Naive thymus-derived CD8-positive, alpha-beta T cell (primary cell): ENCODE measurements at places on chromosomes 4 and X.

- peak; percentile 61 for DNase-seq
Observed at GRCh38 chrX:154457491-154458115, 478 bp upstream of the PLXNA3 start.

DNA sequence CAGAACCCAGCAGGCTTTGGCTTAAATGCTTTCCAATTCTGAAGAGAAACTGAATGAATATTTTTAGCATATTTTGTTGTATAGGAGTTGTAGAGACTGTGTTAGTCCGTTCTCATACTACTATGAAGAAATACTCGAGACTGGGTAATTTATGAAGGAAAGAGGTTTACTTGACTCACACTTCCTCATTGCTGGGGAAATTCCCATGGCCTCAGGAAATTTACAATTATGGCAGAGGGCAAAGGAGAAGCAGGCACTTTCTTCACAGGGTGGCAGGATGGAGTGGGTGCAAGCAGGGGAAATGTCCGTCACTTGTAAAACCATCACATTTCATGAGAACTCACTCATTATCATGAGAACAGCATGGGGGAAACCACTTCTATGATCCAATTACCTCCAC, 291.7 kb downstream of the PACRGL start:
- DNase-seq = no peak

- DNase-seq = no peak
Observed at GRCh38 chr4:173380987-173381386, 10.2 kb downstream of the SAP30 start.

DNA sequence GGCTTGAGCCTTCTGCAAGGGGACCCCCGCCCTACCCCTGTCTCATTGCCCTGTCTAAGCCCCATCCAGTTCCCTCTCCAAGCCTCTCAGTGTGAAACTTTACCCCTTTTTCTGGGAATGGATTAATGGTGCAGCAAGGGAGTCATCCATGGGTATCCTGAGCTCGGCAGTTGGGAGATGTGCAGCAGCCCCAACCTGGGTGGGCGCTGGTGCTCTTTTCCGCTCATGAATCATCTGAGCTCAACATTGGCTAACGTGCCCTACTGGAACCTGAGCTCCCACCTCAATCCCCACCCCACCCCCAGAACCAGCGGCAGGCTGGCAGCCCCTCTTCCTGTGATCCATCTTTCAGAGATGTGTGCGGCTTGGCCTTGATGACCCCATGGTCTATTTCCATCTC, 130.3 kb upstream of the MSX1 start:
- no peak for DNase-seq

GRCh38 chr4:187656959-187657358, 338.6 kb upstream of the ZFP42 start:
- DNase-seq = no peak

- no peak for DNase-seq
Observed at GRCh38 chr4:127406187-127406586, 226.6 kb upstream of the INTU start.

GRCh38 chrX:19836337-19836736, 51.1 kb downstream of the SH3KBP1 start:
- no peak for DNase-seq

DNA sequence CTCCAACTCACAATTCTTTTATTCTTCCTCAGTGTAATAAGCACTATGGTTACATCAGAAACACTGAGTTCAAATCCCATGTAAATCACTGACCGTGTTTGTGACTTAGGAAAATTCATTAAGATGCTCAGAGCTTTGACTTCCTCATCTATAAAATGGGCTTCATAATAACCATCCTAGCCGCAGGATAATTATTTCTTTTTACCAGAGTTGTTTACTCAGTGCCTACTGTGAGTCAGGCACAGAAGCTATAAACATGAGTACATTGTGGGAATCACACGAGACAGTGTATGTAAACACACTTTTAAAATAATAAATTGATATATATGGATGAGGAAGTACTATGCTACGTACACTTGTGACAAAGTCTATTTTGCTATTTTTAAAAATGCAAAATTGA, 296.3 kb upstream of the TENM3 start:
- no peak for DNase-seq

DNA sequence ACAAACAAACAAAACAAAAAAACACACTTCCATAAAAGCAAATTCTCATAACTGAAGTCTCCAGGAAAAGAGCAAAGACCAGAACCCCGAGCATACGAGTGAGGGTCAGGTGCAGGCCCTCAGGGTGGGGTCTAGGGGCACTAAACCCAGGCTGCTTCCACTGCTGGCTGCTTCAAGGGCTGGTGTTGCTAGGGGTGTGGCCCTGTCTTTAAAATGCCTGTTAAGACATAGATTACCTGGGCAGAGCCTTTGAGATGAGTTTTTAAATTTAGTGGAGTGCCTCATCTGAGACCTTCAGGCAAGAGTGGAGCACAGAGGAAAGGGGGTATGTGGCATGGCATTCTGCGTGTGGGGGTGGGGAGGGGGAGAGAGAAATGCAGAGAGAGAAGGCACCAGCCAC, 87.0 kb downstream of the FHDC1 start:
- DNase-seq = no peak

DNA sequence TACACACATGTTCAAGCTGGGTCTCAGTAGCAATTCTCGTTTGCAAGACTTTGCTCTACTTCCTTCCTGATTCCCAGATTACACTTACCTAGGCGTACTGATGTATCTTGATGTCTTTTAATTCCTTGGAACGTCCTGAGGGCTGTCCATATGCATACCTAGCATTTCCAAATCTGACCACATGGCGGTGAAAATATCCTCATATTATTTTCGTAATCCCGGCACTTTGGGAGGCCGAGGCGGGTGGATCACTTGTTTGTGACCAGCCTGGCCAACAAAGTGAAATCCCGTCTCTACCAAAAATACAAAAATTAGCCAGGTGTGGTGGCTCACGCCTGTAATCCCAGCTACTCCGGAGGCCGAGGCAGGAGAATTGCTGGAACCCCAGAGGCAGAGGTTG, 1786.3 kb upstream of the TENM3 start:
- DNase-seq = no peak

DNA sequence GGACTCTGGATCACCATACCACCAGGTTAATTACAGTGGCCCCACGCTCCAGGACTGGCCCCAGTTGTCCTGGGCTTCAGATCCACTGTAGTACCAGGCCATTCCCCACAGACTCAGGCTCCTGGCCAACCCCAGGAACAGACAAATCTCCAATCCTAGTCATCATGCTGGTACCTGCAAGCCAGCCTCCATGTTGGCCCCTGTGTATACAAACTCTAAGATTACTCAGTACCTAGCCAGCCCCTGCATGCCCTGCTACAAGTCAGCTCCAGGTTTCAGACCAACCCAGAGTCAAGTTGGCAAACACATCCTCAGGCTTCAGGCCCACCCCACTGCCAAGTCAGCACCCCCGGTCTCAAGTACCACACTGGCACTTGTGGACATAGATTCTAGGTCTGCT, 85.9 kb downstream of the KLF8 start:
- DNase-seq = no peak

DNA sequence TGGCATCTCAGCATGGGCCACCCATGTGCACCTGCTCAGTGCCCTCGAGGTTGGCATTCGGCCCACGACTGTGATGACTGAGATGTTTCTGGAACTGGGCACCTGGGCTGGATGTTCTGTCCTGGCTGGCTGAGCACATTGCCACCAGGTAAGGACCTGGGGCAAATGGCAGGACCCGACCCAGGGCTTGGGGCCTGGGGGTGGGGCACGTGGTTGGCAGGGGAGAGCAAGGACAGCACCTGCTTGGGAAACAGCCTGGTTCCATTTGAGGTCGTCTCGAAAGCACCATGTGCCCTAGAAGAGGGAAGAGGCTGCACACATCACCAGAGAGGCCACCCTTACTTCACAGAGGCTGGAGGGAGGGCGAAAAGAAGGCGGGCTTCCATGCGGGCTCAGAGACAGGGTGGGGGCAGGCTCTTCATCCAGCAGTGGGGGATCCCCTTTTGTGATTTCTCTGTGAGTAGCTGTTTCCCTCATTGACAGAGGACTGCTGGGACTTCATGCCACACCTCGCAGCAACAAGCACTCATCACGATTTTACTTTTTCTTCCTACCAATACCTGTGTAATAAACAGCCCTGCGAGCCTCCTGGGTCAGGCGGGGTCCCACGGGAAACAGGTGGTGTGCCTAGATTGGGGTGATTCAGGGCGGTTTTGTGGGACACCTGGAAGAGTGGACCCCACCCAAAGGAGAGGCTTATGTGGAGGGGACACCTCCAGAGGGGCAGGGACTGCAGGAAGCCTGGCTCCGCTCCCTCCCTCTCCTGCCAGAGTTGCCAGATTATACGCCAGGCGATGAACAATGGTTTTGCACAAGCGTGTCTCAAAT, 12.0 kb downstream of the TMEM187 start:
- no peak for DNase-seq

DNA sequence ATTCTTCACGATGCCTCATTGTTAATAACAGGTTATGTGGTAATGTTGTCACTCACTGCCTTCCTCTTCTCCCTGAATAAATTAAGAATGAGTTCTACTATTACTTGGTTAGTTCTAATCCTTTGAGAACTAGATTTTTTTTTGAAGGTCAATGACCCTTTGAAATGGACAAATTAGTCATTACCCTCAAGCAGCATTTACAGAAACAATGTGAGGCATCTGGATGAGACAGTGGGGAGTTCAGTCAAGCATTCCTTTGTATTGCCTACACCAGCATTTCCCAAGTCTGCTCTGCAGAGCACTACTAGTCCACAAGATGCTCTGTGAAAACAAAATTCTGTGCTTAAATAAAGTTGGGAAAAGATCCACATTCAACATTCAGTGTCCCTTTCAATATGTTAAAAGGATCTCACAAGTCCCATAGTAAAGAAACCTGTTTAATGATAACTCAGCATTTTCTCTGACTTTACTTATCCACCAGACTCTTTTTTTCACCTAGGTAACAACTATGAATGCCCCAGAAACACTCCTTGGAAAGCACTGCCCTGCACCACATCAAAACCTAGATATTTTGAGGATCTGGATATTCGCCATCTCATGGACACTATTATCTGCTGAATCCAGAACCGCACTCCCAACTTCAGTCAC, 60.6 kb downstream of the CHRDL1 start:
- DNase-seq = no peak

DNA sequence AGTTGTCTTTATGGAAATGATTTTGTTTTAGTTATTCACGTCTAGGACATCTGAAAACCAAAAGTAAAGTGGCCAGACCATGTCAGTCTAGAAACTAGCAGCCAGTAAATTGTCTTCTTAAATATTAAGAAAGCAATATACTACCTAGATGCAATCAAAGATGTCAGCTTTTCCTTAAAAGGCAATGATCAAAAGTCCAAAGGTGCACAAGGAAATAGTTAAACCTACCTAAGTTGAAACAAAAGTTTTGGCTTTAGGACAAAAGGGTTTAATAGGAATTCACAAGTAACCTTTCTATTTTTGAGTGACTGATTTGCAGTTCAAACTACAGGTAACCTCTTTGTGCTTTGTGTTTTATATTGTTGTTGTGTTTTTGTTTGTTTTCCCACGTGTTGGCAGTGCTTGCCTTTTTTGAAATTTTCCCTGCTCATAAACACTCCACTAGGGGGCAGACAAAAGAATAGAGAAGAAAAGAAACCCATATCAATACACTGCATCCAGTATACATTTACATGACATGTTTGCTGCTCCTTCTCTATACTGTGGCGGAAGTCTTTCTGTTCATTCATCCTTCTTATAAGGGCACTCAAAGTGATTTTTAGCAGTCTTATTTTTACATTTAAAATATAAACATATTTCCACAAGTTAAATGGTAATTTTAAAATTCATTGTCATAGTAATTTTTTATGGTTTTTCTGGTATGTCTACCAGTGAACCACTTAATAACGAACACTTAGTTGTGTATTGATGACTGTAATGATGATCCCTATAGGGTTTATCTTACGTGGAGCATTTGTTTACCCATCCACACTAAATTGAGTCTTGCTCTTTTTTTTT, 62.7 kb downstream of the GAB1 start:
- DNase-seq = no peak

DNA sequence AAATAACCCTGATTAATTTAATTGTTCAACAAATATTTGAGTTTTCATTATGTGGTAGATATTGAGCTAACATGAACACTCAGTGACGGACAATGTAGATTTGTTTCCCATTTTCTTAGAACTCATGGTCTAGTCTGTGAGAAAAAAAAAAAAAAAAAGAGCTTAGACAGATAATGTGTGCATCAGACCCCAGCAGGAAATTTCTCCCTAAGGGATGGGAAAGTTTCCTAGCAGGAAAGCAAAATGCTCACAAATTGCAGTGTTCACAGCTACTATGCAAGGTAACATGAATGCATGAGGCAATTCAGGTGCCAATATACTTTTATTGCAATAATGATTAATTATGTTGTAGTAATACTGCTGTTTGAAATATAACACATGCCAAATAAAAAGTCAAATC, 843.2 kb upstream of the SLIT2 start:
- DNase-seq = no peak

DNA sequence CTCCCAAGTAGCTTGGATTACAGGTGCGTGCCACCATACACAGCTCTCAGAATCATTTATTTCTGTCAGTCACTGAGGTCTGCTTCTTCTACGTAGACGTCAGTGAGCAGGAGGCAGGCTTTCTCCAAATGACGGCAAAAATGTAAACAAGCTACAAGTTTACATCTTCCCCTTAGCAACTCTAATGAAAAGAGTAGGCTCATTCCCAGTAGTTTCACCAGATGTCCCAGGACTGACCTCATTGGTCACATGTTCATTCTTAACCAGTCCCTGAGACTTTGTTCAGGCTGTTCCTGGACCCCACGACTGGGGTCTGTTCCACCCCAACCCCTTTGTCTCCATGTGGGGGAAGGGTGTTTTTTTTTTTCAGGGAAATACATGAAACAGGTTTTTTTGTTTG, 67.1 kb downstream of the TENM3 start:
- DNase-seq = no peak

- no peak for DNase-seq
Observed at GRCh38 chrX:134933911-134934310, 56.9 kb upstream of the SMIM10 start.

- DNase-seq = no peak
Observed at GRCh38 chr4:48815483-48815882, 15.4 kb upstream of the OCIAD1 start.

DNA sequence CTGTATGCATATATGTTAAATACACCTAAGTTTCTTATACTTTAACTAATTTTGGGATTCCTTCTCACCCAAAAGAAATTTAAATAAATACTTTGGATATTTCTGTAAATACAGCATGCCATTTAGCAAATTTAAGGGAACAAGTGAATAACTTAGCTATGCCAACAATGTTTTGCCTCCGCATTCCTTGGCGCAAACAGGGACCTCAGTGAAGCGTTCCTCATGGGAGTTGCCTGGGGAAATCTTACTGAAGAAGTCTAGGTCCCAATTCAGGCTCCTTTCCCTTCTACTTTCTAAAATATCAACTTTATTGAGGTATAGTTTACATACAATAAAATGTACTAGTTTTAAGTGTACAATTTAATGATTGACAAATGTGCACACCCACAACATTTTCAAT, 25.0 kb downstream of the COL4A5 start:
- no peak for DNase-seq
